ENCODE measurements at places on chromosomes 2 and 18. TPM values are rescaled to one million over a fixed set of nuclear protein-coding genes. Genes with fewer than 3 reads are reported as not detected.

Gene LIMS3
- total RNA-seq, result 0.89 TPM

Gene SRD5A2
- total RNA-seq, result 0.44 TPM

Gene RAX
- not detected for total RNA-seq

Gene LRP2
- total RNA-seq, result 27.7 TPM

Gene ZNG1B
- 35.4 TPM for total RNA-seq

Gene GPR39
- total RNA-seq, result 45.9 TPM

Gene TUBB8B
- total RNA-seq, result not detected

GRCh38 chr2:151306621-151307020, 17.2 kb upstream of the NMI start:
- no peak overlapping the region for H3K27ac ChIP-seq
- no peaks in the 10 kb centered on the region for H3K36me3 ChIP-seq
- no peak overlapping the region for H3K4me3 ChIP-seq
- H3K4me1 ChIP-seq, result no peaks in the 10 kb centered on the region

Data from upper lobe of left lung (tissue), 6 donors.